ENCODE measurements at places on chromosomes 4 and X.

DNA sequence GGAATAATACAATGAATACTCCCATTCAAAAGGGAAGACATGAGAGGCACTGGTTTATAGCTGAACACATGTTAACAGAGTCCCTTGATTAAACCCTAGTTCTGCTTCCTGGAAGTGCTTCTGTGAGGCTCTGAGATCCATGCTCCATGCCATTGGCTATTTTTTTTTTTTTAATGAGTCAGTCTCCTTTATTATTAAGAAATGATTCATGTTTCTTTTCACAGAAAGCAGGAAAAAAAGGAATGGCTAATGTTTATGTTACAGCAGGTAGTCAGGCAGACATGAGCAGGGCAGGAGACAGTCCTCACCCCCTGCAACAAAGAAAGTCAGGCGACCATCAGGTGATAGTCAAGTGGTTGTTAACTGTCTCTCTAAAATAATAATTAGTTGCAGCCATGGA lies 598.7 kb downstream of the EPHA5 start:
- no peak for DNase-seq

DNA sequence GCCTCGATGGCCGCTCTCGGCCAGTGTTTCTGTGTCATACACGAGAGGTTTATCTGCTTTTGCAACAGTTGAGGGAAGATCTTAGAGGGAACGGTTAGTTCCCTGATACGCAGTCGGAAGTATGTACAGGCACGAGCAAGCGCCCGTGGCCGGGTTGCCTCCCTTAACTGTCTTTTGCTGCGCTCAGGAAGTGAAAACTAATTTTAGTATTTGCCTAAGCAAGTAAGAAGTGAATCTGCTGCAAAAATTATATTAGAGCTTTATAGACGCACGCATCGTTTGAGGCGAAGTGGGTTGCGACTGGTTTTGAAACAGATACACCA lies 695 bp downstream of the MTM1 start:
- DNase-seq: peak; percentile 30

DNA sequence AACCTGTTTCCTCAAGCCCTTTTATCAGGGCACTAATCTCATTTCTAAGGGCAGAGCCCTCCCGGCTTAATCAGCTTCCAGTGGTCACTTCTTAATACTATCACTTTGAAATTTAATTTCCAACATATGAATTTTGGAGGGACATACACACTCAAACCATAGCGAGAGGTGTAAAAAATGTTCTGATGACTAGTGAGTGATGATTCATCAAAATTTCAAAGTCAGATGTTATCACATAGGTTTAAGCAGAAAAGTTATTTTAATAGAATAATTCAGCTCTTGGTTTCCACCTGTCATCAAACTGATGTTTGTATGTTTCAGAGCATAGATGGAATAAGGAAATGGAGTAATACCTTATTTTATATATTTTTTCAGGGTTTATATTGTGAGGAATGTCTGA lies 161.9 kb downstream of the TLL1 start:
- DNase-seq: no peak

- DNase-seq: no peak
Measured at GRCh38 chr4:144411119-144411518, 234.8 kb upstream of the HHIP start.

- DNase-seq: no peak
Measured at GRCh38 chrX:107573016-107573415, 55.3 kb upstream of the PRPS1 start.

GRCh38 chrX:3990569-3990968 lies 277.1 kb upstream of the PRKX start:
- DNase-seq: no peak
